ENCODE measurements at places on chromosomes 4 and X.

DNA sequence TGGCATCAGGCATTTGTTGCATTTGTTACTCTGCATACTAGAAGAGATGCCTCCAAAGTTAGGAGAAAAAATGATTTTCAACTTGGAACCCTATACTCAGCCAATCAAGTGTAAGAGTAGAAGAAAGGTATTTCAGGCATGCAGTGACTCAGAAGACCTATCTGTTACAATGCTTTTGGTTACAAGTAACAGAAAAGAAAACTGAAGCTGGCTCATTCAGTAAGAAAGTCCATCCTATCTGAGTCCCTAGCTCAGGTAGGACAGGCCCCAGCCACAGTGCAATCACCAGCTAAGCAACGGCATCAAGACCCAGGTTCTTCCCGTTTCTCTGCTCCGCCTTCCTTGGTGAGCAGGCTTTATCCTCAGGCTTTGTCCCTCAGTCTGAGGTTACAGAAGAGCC is 23.3 kb downstream of the MECP2 start:
- no peak for DNase-seq

DNA sequence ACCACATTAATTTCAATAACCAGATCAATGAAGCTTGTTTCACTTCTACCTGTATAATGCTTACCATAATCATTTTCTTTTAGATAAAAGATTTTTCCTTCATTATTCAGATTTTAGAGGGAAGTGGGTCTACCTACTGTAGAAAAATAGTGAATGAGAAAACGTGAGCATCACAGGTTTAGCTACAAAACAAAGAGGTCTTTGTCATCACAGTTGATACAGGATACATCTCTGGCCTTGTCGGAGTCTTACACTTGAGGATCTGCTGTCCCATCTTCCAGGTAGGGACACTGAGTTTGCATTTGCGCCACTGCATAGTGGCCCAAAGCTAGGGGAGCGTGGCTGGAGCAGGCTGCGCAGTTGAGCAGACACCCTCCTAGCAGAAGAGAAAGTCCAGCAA is 710 bp downstream of the CLDN24 start:
- no peak for DNase-seq

GRCh38 chr4:149409146-149409545 is 406.5 kb downstream of the IQCM start:
- no peak for DNase-seq

GRCh38 chr4:101101072-101101471 is 246.3 kb downstream of the PPP3CA start:
- no peak for DNase-seq

GRCh38 chrX:19063030-19063429 is 59.2 kb downstream of the ADGRG2 start:
- DNase-seq, result no peak

DNA sequence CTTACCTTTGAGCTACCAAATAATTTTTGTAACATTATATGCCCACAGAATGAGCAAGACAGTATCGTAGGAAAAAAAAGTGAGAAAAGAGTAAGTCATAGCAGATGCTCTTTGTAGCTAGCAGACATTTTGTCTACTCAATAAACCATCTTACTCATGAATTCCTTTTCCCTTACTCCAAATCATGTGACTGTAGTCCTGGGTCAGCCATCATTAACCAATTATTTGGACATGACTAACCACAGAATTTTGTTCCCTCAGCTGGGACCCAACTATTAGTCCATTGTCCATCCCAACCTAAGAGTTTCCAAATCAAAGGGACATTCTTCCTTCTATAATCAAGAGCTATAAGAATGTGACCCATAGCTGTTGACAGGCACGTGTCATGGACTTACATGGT is 11.4 kb downstream of the UBE2D3 start:
- no peak for DNase-seq

- no peak for DNase-seq
Observed at GRCh38 chrX:252244-252956, 28.8 kb upstream of the PLCXD1 start.

DNA sequence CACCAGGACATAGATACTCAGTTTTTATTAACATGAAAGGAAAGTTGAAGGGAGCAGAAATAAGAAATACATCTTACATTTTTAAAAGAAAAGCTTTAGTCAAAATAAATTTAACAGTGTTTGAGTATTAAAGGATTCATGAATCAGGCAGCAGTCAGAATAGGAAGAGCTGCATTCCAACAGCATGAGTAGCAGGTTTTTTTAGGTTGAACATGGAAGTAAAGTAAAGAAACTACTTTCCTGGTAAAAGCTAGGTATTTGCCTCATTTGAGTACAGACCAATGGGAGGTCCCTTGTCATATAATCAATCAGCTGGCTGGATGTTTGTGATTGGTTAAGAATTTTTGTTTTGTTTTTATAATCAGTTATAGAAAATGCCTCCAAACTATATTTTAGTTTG is 645.9 kb upstream of the INTU start:
- no peak for DNase-seq

DNA sequence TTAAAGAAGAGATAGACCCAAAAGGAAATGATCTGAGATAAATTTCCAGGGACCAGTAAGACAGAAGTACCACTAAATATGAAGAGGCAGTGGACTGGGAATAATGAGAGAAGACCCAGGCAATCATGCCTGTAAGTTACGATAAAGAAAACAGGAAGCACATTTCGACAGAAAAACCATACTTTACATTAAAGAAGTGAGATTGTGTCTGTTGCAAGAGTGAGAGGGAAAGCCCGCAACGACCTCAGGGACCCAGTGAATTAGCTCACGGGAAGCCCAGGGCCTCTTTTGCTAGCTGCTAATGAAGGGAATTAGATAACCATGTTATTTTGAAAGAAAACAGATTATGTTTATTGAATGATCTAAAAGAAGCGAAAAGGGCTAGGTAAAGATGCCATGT is 28.9 kb upstream of the ACSL1 start:
- no peak for DNase-seq

DNA sequence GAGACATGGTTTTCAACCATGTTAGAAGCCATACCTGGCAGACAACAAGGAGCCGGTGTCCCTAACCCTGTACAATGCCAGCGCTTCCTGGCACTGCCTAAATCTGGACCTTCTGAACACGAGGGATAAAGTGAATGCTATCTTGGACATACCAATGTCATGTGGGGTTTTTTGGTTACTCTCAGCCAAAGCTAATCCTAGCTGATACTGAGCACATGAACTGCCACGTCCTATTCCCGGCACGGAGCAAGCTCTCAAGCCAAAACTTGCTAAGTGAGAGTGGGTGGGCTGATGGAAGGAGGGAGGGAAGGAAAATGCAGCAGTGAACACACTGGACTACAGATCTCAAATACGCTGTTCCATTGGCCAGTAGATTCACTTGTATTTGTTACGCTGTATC is 226.1 kb downstream of the BCOR start:
- DNase-seq, result no peak

- DNase-seq, result peak; percentile 27
Observed at GRCh38 chr4:168480931-168481611, 779 bp upstream of the DDX60L start.

- no peak for DNase-seq
Observed at GRCh38 chrX:69133921-69134542, 31.2 kb downstream of the PJA1 start.

DNA sequence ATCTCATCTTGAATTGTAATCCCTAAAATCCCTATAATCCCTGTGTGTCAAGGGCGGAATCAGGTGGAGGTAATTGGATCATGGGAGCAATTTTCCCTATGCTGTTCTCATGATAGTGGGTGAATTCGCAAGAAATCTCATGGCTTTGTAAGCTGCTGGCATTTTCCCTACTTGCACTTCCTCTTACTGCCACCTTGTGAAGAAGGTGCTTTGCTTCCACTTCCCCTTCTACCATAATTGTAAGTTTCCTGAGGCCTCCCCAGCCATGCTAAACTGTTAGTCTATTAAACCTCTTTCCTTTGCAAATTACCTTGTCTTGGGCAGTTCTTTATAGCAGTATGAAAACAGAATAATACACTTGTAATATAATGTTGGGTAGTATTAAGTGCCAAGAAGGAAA is 1087.4 kb upstream of the SLIT2 start:
- no peak for DNase-seq

GRCh38 chr4:10962246-10962645 is 277.7 kb upstream of the CLNK start:
- no peak for DNase-seq

DNA sequence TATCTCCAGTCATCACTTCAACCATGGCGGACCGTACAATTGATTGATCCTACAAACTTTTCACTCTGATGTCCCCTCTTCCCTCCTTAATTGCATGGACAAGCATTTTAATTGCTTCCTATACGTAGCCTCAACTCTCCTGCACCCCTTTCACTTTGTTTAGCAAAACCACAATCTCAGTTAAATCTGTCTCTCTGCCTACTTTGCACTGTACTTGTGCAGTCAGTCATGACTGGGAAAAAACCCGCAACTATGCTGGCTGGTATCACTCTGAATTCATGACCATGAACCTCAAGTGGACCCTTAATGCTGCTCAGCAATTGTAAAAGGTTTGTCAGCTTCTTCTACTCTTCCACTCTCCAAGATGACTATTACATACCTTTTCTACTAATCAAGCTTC is 51.7 kb upstream of the AFF2 start:
- no peak for DNase-seq

DNA sequence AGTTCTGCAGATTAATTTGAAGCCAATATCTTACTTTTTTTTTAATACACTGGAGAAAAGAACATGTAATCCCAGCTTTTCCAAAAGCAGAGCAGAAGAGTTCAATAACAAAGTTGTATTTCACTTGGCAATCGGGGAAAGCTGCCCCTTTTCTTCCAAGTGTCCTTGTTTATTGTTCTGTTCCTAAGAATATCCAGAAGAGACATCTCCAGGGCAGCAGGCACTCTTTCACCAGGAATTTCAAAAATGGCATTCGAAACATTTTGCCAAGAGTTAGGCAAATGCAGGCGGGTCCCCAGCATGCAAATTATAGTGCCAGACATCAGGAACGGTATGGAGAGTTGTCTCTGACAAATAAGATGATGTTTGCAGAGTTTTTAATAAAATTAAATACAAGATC is 494.5 kb downstream of the BCOR start:
- no peak for DNase-seq
